Lower lobe of right lung (tissue), 2 donors: ENCODE measurements at places on chromosomes 12 and 14. TPM values are rescaled to one million over a fixed set of nuclear protein-coding genes. Genes with fewer than 3 reads are reported as not detected.

DNA sequence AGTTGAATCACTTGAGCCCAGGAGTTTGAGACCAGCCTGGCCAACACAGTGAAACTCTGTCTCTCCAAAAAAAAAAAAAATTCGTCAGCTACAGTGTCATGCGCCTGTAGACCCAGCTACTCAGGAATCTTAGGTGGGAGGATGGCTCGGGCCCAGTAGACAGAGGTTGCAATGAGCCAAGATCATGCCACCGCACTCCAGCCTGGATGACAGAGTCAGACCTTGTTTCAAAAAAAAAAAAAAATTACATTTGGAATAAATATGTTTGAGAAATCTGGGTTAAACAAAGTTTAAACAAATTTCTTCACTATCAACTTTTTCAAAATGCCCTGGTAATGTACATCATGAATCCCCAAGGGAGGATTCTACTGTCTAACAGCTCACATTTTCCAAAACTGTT, 187.0 kb upstream of the RASSF8 start:
- no peak for DNase-seq

The PLEKHG7 gene
- 1.6 TPM for total RNA-seq

The ULK1 gene
- total RNA-seq, result 32.2 TPM

The SLC6A15 gene
- not detected for total RNA-seq

DNA sequence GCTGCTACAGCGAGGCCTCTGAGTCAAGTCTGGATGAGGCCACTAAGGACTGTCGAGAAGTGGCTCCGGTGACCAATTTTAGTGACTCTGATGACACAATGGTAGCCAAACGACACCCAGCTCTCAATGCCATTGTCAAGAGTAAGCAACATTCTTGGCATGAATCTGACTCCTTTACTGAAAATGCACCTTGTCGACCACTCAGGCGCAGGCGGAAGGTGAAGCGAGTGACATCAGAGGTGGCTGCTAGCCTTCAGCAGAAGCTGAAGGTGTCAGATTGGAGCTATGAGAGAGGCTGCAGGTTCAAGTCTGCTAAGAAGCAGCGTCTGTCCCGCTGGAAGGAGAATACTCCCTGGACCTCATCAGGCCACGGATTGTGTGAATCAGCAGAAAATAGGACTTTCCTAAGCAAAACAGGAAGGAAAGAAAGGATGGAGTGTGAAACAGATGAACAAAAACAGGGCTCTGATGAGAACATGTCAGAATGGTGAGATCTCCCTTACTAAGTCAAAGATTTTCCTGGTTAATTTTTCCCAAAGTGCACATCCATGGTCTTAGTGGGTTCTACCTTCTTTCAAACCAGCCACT, 2.9 kb downstream of the GPATCH2L start:
- DNase-seq, result no peak

DNA sequence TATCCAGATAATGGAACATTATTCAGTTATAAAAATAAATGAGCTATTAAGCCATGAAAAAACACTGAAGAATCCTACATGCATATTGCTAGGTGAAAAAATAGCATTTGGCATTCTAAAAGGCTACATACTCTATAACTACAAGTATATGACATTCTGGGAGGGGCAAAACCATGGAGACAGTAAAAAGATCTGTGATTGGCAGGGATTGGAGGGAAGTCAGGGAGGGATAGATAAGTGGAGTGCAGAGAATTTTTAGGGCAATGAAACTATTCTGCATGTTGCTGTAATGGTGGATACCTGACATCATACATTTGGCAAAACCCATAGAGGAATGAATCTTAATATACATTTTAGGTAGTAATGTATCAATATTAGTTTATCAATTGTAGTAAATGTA, 63.1 kb upstream of the SLC38A2 start:
- DNase-seq, result no peak

GRCh38 chr14:64117671-64118402, 176.3 kb downstream of the ESR2 start:
- no peak for DNase-seq

GRCh38 chr12:3216726-3217682, 139.8 kb downstream of the TSPAN9 start:
- no peak for DNase-seq

The BEGAIN gene
- 1.3 TPM for total RNA-seq

The AVPR1A gene
- 2.2 TPM for total RNA-seq

The ZFYVE26 gene
- total RNA-seq, result 56.7 TPM

DNA sequence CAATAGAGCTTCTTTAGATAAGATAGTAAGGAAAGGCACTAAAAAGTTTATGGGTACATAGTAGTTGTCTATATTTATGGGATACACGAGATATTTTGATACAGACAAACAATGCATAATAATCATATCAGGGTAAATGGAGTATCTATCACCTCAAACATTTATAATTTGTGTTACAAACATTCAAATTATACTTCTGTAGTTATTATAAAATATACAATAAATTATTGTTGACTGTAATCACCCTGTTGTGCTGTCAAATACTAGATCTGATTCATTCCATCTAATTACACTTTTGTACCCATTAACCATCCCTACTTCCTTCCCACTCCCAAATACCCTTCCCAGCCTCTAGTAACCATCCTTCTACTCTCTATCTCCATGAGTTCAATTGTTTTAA, 179.7 kb downstream of the FOXG1 start:
- DNase-seq, result no peak

DNA sequence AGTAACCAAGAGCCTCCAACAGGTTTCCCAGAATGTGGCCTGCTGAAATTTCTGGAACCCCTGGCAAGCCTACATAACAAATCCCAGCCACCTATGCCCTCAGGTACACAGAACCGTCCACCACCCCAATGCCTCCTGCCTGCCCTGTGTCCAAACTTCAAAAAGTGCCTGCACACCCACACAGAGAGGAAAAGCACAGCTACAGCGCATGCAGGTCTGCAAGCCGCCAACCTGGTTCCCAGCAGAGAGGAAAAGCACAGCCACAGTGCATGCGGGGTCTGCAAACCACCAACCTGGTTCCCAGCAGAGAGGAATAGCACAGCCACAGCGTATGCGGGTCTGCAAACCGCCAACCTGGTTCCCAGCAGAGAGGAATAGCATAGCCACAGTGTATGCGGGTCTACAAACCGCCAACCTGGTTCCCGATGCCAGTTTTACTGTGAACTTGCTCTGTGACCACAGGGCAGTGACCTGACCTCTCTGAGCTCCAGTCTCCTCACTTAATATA, 113.5 kb downstream of the SCARB1 start:
- DNase-seq, result no peak

DNA sequence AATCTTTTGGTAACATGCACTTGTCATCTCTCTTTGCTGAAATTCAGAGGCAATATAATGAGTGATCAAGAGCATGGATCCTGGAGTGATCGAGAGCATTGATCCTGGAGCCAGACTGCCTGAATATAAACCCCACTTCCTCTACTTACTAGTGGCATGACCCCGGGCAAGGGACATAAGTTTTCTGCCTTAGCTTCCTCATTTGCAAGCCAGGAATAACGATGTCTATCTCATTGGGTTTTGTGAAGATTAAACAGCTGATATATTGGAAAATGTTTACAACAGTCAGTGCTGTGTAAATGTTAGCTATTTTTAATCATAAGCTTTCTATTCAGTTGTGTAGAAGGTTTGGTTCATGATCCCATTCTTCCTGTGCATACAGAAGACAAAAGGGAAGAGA, 2.4 kb upstream of the CSRNP2 start:
- DNase-seq, result no peak

GRCh38 chr14:86221000-86221399, 691.1 kb downstream of the FLRT2 start:
- DNase-seq, result no peak

DNA sequence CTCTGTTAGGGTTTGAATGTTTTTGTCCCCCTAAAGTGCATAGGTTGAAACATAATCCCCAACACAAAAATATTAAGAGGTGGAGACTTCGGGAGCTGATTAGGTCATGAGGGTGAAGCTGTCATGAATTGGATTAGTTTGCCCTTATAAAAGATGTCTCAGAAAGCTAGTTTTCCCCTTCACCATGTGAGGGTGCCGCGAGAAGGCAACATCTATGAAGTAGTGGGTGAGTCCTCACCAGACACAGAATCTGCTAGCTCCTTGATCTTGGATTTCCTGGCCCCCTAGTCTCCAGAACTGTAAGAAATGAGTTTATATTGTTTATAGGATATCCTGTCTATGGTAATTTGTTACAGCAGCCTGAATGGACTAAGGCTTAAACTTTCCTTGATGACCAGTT, 301.5 kb upstream of the ATP2B1 start:
- no peak for DNase-seq

The CDKL1 gene
- 25.3 TPM for total RNA-seq

GRCh38 chr12:122368361-122369073, 54.0 kb downstream of the CLIP1 start:
- no peak for DNase-seq

DNA sequence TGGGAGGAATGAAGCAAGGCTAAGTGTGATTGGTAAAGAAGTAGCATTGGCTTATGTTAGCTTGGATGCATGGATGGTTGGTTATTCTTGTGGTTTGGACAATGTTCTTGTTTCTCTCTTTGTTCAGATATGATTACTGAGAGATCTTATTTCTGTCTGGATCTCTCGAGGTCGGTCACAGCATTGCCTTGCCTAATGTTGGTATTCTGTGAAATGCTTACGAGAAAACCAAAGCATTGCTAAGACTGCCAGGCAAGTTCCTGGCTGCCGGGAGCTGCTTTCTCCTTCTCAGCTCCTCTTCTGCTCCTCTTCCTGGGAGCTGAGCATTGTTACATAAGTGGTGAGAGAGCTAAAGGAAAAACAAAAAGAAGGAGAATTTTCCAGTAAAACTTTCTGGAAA, 7.4 kb upstream of the RND1 start:
- DNase-seq, result no peak

DNA sequence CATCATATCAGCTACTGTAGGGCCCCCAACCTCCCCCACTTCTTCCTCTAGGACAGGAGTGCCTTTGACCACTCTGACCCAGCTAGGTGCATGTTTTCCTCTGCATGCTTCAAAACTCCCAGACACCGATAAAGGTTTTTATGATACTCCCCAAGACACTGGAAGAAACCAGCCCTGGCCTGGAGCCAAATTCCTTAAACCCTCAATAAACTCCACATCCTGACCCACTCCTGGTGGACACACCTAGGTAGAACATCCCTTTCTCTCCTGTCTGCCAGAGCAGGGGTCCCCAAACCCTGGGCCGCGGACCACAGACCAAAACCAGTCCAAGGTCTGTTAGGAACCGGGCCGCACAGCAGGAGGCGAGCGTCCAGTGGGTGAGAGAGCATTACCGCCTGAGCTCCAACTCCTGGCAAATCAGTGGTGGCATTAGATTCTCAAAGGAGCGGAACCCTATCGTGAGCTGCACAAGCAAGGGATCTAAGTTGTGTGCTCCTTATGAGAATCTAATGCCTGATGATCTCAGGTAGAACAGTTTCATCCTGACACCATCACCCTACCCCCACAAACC, 49.6 kb downstream of the NT5DC3 start:
- no peak for DNase-seq

The GNB3 gene
- 1.0 TPM for total RNA-seq

GRCh38 chr14:68395604-68396003, 397.3 kb downstream of the ZFP36L1 start:
- no peak for DNase-seq

DNA sequence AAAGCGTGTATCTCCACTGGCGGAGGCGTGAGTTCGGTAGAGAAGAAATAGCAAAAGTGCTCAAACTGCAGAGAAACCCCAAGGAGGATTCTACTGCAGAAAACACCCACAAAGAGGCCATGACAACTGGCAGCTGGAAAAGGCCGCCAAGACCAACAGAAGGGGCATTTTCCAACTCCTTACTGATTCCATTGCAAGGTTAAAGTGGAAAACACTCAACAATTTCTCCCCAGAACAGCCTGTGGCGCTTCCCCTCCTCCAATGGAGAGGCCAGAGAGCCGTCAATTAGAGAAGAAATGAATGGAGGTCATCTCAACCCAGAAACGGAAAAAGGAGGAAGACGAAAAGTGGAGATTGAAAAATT, 618 bp upstream of the ANKRD52 start:
- no peak for DNase-seq

DNA sequence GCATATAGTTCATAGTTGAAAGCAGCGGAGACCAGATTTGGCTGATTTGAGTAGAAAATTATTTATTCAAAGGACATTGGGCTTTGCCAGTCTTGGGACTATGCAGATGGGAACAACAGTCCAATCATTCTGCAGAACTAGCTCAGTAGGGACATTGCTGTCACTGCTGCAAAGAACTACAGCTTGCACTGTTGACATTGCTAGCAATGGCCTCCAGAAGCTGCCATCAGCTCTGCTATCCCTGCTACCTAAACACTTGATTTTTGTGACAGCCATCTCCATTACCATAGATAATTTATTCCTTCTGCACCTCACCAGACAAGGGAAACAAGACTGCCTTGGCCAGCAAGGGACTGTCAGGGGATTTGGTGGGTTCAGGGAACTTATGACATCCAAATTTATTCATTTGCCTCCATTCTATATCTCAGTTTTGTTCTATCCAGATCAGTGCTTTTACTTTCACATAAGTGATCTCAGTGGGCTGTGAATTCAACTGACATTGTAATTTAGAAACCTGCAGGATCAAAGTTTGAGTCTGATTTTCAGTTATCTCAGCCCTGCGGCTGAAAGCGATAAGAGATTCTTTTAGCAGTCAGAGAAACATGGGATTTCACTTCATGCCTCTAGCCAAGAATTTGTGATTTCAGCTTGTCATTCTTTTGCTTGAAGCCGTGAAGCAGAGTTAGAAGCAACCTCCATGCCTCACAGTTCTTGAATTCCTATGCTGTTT, 136.7 kb upstream of the FBXO33 start:
- no peak for DNase-seq

DNA sequence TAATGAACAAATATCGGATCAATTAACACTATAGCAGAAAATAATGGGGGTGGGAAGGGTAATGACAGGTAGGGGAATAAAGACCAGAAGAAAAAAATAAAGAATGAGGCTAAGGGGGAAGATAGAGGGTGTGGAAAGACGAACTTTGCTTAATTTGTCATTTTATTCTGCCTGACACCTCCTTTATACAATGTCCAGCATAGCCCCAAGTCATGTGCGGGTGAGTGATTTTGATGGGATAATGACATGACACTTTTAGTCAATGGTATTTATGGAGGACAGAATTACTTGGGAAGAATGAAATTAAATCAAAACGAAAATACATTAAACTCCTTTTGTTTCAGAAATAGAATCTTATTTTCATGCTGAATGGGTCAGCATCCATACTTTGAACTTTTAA, 20.5 kb upstream of the IFNG-AS1 start:
- no peak for DNase-seq

The CTSG gene
- total RNA-seq, result 12.2 TPM

The PTPN6 gene
- total RNA-seq, result 209 TPM

- DNase-seq, result peak; percentile 44
Measured at GRCh38 chr12:132170637-132171292, 26.5 kb downstream of the NOC4L start.

- DNase-seq, result no peak
Measured at GRCh38 chr12:120941412-120941811, 36.9 kb upstream of the HNF1A start.

The OR6C2 gene
- not detected for total RNA-seq

The SH2B3 gene
- 49.5 TPM for total RNA-seq
